SK-N-SH treated with all-trans-retinoic acid at 6 μM for 48 hours (cell line): ENCODE measurements at places on chromosomes 3 and 15.

DNA sequence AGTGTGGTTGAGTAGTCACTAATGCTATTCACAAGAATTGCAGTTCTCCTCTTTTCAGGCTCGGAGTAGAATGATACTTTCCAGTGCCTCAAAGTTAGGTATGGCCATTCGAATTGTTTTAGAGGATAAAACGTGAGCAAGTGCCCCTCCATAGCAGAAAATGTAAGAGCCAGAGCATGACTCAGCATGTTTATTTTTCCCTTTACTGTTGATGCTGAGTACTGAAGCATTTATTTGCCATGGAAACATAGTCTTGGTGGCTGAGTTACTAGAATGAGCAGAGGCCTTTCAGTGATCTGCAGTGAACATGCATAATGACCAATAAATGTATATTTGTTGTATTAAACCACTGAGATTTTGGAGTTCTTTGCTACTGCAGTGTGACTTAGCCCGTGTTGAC, 540.6 kb downstream of the NLGN1 start:
- ATAC-seq = peak; percentile 75

DNA sequence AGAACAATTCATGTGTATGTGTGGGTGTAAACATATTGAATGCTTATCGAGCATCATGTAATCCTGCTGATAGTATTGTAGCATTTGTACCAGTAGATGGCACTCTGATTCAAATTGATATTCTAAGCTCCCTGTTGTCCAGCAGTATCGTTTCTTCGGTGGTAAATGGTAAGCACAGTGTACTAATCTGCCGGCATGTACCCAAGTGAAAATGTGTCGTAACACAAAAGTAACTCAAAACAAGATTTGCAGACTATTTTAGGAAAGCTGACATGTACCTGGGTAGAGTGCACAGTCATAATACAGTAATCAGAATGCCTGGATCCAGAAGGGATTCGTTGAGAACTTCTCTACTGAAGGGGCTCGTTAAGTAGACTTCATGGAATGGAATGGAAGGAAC, 31.7 kb upstream of the MNS1 start:
- peak; percentile 96 for ATAC-seq

- ATAC-seq = no peak
Measured at GRCh38 chr15:94416820-94417219, 185.5 kb downstream of the MCTP2 start.

GRCh38 chr15:84649706-84650105, 4.4 kb downstream of the WDR73 start:
- no peak for ATAC-seq

DNA sequence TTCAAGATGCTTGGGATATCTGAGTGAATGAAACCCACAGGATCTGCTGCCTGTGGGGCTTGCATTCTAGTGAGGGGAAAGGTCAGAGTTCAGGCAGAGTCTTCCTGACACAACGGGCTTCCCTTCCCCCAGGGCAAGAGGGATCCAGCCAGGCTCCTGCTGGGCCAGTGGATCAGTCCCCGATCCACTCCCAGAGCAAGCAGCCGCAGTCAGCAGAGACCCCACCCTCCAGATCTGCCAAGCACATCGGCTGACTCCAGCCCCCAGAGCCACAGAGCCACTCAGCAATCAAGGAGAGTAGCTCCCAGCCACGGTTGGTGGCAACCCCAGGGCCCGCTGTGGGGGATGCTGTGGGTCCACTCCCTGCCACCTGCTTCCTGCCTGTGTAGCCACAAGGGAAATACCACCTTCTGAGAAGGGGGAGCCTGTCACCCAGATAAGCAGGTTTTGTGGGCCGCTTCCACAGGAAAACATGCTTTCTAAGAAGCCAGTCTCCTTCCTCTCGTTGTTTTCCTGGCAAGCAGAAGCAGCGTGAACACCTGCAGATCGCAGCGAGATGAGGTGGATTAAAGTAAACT, 44.9 kb downstream of the CPN2 start:
- no peak for ATAC-seq

DNA sequence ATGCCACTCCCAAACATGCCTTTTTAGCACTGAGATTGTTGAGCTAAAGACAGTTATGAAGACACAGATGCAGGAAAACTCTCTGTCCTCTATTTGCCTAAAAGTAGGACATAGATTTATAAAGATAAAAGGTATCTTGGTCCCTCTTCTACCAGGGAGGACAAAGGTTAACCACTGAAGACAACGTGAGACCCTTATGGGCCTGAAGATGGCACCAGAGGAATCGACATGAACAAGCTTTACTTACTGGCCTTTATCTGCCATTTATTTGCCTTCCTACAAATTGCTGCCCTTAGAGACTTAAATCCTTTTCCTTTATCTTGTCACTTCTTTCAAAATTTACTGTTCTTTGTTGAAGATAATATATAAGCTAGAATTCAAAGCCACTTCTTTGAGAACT, 109.7 kb upstream of the FAM3D start:
- ATAC-seq = no peak

- peak; percentile 79 for ATAC-seq
Measured at GRCh38 chr3:58260261-58260731, 22.7 kb downstream of the ABHD6 start.

DNA sequence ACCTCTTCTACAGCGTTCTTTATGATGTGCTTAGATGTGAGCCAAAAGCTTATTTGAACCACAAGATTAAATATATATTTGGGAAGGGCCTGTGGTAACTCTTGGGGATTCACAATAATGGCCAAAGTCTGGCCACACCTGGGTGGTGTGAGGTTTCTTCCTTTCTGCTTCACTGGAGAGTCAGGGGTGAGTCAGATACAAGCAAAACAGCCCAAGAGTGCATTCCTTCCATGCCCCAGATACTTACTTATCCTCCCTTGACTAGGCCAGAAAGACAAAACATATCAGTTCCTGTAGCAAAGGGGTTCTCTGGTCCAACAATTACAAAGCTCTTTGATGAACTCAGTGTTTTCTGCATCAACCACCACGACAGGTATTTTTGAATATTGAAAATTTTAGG, 941 bp downstream of the ZBED2 start:
- peak; percentile 77 for ATAC-seq

DNA sequence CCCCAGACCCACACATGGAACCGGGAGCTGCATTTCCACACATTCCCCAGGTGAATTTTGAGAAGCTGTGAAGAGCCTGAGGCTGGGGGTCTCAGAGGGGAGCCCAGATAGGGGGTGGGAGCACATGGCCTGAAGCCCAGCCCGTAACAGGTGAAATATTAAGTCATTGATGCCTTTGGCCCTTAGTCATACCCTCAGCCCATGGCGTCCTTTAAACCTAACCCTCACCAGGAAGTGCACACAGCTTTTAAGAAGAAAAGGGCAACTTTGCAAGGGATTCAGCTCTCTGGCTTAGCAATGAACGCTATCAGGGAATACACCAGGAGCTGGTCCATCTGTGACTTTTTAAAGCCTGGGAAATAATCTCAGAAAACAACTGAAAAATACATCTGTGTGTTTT, 40.6 kb downstream of the WNT7A start:
- no peak for ATAC-seq

DNA sequence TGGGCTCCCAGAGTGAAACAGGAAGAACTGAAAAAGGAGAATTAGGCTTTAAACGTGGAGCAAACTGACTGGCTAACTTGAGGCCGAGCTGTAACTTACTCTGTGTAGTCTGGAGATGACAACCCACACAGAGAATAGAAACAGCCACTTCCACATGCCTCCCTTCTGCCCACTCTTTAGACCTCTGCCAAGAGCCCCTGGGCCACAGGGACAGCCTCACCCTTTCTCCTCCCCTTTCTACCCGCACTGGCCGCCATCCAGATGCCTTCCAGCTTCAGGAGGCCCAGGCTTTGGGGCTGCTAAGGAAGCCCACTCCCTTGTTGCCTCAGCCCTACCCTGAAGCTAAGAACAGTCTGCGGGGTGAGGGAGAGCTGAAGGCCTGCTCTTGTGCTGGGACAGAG, 6.8 kb downstream of the ARHGAP31 start:
- ATAC-seq = no peak

- peak; percentile 11; the same call in 2 of the 3 replicates for ATAC-seq
Measured at GRCh38 chr3:94063496-94064119, 747 bp downstream of the NSUN3 start.

- no peak for ATAC-seq
Measured at GRCh38 chr3:159150180-159150579, 348.3 kb downstream of the MFSD1 start.

GRCh38 chr15:23629234-23629805, 18.3 kb downstream of the MAGEL2 start:
- peak; percentile 87 for ATAC-seq

DNA sequence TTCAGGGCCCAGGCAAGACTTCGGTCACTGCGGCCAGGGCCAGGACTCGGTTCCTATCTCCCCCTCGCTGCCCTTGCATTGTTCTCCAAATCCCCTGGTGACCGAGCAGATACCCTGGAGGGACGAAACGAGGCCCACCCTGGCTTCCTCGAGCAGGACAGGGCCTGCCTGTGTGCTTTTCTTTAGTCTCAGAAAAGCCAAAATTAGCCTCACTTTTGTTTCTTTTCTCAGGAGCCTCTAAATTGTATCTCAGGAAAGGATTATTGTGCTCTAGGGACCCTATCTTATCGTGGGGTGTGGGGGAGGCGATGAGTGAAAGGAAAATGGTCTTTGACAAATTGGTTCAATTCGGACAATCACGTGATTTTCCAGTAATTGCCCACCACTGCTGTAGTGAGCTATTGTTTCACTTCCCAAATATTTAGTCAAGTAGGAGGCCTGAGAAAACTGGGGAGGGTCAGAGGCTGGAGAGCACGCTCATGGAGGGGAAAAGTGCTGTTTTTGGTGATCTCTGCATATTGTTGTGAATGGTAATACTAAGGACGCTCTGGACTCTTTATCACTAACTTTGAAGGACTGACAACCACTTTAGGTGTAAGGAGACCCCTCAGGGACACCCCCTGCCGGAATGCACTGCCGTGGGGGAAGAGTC, 61.6 kb downstream of the TMEM44 start:
- ATAC-seq = no peak

- peak; percentile 20 for ATAC-seq
Measured at GRCh38 chr15:90994059-90994416, 297 bp downstream of the PRC1 start.

DNA sequence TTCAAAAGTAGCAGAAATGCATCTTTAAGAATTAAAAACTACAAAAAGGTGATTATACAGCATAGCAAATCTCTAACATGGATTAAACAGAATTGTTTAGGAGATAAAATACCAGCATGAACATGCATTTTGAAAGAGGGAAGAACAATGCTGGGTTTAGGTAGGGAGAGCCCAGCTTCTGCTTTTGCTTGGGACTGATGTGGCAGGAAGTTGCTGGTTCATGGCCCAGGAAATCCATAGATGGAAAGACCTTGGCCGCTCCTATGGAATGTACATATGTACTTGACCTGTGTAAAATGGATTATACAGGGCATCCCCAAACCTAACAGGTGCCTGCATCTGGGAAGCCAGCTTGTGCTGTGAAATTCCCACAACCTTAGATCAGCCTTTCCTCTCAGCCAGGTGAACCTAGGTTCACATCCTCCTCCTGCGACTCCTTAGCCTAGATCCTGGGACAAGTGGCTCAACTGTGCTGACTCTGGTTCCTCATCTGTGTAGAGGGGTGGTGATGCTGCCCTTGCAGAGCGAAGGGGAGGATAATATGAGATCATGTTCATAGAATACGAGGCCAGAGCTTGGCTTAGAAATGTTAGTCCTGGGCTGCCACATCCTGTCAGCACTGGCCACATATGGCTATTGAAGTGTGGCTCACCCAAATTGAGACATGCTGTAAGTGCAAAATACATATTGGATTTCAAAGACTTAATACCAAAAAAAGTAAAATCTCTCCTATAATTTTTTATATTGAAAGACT, 47.0 kb upstream of the PLXNA1 start:
- no peak for ATAC-seq

GRCh38 chr15:58576657-58577056, 144.9 kb downstream of the LIPC start:
- ATAC-seq = no peak

DNA sequence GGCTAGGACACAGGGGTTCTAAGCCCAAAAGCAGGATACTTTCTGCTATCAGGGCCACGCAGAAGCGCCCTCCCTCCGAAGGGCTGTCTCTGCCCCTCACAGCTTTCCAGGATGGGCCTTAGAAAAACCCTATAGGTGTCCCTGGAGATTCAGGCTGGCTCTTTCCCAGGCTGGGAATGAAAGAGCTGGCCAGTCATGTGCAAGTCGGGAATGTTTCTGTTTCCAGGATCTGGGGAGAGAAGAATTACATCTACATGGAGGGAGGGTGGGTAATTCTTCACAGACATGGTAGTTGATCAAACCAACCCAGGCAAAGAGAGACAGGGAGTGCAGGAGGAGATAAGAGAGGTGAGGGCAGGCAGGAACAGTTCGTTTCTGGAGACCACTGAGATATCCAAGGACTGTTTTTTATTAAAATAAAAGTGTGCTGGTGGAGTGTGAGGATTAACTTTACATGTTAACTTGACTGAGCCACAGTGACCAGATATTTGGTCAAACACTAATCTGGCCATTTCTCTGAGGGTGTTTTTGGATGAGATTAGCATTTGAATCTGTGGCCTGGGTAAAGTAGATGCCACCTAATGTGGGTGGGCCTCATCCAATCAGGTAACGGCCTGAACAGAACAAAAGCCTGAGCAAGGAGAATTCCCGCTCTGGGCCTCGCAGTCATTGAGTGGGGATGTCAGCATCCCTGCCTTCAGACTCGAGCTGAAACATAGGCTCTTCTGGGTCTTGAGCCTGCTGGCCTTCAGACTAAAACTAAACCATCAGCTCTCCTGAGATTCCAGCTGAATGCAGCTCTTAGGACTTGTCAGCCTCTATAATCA, 15.3 kb downstream of the NUP210 start:
- ATAC-seq = no peak

DNA sequence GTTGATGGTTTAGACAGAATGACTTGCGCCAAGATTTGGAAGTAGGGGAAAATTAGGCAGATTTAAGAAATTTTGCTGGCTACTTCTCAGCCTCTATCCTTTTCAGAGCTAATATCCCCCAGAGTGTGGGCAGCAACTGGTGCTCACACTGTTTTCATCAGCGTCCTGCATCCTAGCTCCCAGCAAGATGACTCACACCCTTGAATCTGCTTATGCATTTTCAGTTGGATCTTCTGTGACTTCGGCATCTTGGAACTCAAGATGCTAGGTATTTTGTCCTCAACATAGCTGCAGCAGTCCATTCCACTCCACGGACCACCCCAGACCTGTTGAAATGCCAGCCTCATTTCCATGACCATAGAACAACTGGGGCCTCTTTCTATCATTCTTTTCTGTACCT, 336.1 kb upstream of the NR2F2 start:
- no peak for ATAC-seq

- no peak for ATAC-seq
Measured at GRCh38 chr15:91752081-91752785, 101.3 kb upstream of the SLCO3A1 start.

- no peak for ATAC-seq
Measured at GRCh38 chr3:69511361-69511760, 125.5 kb upstream of the FRMD4B start.

- peak; percentile 13; the same call in 2 of the 3 replicates for ATAC-seq
Measured at GRCh38 chr3:111808439-111808838, 50.6 kb upstream of the PHLDB2 start.
